ENCODE measurements at places on chromosomes 11 and 22. TPM values are rescaled to one million over a fixed set of nuclear protein-coding genes. Genes with fewer than 3 reads are reported as not detected.

Gene MRE11
- total RNA-seq: 9.2 TPM

Gene ART5
- not detected for total RNA-seq

Gene GLYATL1
- total RNA-seq: not detected

Gene NAALAD2
- 16.8 TPM for total RNA-seq

Gene DDTL
- total RNA-seq: not detected

Gene MYOD1
- not detected for total RNA-seq

Gene DDI1
- total RNA-seq: not detected

Gene IGLL1
- total RNA-seq: not detected

Gene NCF4
- 6.6 TPM for total RNA-seq

Gene OR6T1
- not detected for total RNA-seq

Gene KIAA0930
- 9.4 TPM for total RNA-seq

Gene SPTBN2
- 0.51 TPM for total RNA-seq

Gene NLRP6
- total RNA-seq: not detected

Gene GSTT2B
- total RNA-seq: 2.1 TPM

Gene DDX10
- total RNA-seq: 28.1 TPM

Gene DTX4
- 8.7 TPM for total RNA-seq

Gene CDC42BPG
- 0.61 TPM for total RNA-seq

Gene APOBEC3C
- total RNA-seq: 9.2 TPM

Gene PES1
- total RNA-seq: 67.5 TPM

Gene SCGB1D2
- not detected for total RNA-seq

Gene OR8D1
- total RNA-seq: not detected

Measured in uterus (tissue), 4 donors.